Thyroid gland (tissue), 4 donors: ENCODE measurements at places on chromosomes 2 and 18. TPM values are rescaled to one million over a fixed set of nuclear protein-coding genes. Genes with fewer than 3 reads are reported as not detected.

- no peaks in the 10 kb centered on the region for H3K36me3 ChIP-seq
- H3K27me3 ChIP-seq, result no peaks in the 10 kb centered on the region
- no peaks in the 10 kb centered on the region for H3K4me1 ChIP-seq
- DNase-seq, result no peak
- H3K27ac ChIP-seq, result no peak overlapping the region
Observed at GRCh38 chr2:140717481-140717880, 1413.3 kb downstream of the LRP1B start.

GRCh38 chr2:121524685-121525425 is 5.8 kb upstream of the RNU4ATAC start:
- H3K27ac ChIP-seq, result no peak overlapping the region
- H3K36me3 ChIP-seq, result no peaks in the 10 kb centered on the region
- peaks cover 16% of the 10 kb centered on the region for H3K4me1 ChIP-seq
- no peak for DNase-seq
- no peaks in the 10 kb centered on the region for H3K27me3 ChIP-seq

DNA sequence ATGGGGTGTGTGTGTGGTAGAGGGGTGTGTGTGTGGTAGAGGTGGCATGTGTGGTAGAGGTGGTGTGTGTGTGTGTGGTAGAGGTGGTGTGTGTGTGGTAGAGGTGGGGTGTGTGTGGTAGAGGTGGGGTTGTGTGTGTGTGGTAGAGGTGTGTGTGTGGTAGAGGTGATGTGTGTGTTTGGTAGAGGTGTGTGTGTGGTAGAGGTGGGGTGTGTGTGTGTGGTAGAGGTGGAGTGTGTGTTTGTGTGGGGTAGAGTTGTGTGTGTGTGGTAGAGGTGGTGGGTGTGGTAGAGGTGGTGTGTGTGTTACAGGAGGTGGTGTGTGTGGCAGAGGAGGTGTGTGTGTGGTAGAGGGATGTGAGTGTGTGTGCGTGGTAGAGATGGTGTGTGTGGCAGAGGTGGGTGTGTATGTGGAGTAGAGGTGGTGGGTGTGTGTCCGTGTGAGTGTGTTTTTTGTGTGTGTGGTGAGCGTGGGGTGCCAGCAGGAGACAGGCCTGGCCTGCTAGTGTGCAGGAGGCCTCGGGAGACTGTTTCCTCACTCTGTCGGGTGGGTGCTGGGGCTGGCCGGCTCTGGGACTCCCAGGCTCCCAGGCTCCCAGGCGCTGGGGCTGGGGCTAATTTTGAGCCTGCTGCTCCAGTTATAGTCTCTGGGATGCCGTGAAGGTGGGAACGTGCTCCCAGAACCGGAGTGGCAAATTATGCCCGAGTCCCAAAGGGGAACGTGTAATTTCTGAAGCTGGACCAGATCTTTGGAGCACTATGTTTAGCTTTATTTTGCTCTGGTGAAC is 165.2 kb downstream of the DYSF start:
- no peak for DNase-seq
- no peaks in the 10 kb centered on the region for H3K36me3 ChIP-seq
- H3K4me3 ChIP-seq, result no peak overlapping the region
- H3K27me3 ChIP-seq, result no peaks in the 10 kb centered on the region
- H3K27ac ChIP-seq, result no peak overlapping the region

DNA sequence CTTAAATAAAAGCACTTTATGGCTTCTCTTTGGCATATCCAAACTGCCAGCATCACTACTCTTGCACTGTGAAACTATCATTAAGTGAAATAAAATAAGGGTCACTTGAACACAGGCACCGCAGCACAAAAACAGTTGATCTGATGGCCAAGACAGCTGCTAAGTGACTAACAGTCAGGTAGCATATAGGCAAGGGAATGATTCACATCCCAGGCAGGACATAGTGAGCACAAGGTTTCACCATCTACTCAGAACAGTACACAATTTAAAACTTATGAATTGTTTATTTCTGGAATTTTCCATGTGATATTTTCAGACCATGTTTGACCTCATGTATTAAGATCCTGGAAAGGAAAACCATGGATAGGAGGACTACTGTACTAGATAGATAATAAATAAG is 214.2 kb downstream of the MREG start:
- H3K4me3 ChIP-seq, result no peak overlapping the region
- H3K27ac ChIP-seq, result no peak overlapping the region
- no peaks in the 10 kb centered on the region for H3K36me3 ChIP-seq
- H3K27me3 ChIP-seq, result no peaks in the 10 kb centered on the region
- DNase-seq, result no peak

GRCh38 chr2:180891360-180891759 is 89.0 kb upstream of the UBE2E3 start:
- H3K27me3 ChIP-seq, result no peaks in the 10 kb centered on the region
- no peaks in the 10 kb centered on the region for H3K36me3 ChIP-seq
- no peak for DNase-seq

DNA sequence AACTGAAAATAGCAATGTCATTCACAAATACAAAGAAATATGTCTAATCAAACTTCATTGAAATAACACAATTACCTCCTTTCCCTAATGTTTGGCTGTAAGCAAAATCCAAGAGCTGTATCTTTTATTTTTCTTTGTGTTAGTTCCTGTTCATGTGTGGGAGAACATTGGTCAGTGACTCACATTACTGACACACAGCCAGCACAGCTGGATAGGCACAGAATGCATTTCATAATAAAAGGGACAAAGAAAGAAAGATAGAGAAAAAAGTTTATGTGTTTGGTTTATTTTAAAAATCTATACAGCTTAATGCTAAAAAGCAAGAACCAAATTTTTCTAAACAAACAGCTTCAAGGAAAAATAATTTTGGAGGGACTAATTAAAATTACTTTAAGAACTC is 185.6 kb upstream of the COL3A1 start:
- H3K36me3 ChIP-seq, result no peaks in the 10 kb centered on the region
- H3K27ac ChIP-seq, result peak overlapping the region; percentile 83
- H3K4me3 ChIP-seq, result no peak overlapping the region
- no peaks in the 10 kb centered on the region for H3K27me3 ChIP-seq

GRCh38 chr2:19988600-19988999 is 1.3 kb downstream of the WDR35 start:
- no peak overlapping the region for H3K4me3 ChIP-seq
- no peaks in the 10 kb centered on the region for H3K36me3 ChIP-seq
- no peaks in the 10 kb centered on the region for H3K27me3 ChIP-seq
- DNase-seq, result no peak
- H3K27ac ChIP-seq, result no peak overlapping the region

DNA sequence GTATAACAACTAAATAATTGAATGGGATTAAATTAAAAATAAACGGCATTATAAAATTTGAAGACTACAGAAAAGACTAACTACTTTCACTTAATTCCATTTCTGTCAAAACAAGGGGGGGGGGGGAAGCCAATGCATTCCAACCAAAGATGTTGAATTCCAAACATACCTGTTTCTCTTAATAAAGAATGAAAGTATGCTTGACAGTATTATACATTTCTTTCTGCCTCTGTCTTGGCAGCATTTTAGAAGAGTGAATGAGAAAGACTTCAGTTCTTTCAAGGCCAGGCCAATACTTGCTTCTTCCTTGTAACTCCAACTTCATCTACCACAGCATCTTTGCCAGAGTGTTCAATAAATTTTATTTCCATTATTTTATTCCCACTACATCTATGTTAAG is 65.9 kb downstream of the PDE11A start:
- H3K36me3 ChIP-seq, result no peaks in the 10 kb centered on the region
- DNase-seq, result no peak
- H3K4me1 ChIP-seq, result no peaks in the 10 kb centered on the region
- no peak overlapping the region for H3K27ac ChIP-seq
- H3K4me3 ChIP-seq, result no peak overlapping the region

DNA sequence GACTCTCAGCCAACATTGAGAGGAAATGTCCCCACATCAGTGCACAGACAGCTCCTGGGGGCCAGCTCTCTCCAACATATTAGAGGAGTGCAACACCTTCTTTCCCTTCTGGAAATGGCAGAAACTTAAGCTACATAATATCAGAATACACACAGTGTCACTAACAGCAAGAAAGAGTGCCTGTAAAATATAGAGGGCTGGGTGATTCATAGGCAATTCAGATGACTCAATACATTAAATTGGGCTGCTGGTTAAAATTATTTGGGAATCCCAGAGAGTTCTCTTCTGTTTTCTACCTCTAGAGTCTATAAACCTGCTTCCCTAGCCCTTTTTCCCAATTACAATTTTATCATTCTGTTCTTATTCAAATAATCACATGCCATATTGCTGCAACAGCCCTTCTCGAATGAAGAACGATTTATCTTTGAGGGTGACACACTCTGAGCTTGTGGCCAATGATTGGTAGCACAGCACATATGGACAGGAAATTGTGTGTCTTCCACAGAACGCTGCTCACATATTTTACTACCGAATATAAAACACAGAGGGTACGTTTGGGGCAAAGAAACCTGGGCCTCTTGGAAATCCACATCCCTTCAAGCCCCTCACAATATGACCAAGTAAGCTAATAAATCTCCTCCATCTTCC is 381.2 kb downstream of the MBD2 start:
- DNase-seq, result no peak
- H3K27me3 ChIP-seq, result no peaks in the 10 kb centered on the region
- no peak overlapping the region for H3K4me3 ChIP-seq
- H3K27ac ChIP-seq, result no peak overlapping the region
- H3K4me1 ChIP-seq, result no peaks in the 10 kb centered on the region
- H3K36me3 ChIP-seq, result no peaks in the 10 kb centered on the region

- no peak overlapping the region for H3K27ac ChIP-seq
- H3K4me1 ChIP-seq, result no peaks in the 10 kb centered on the region
- no peak for DNase-seq
- H3K4me3 ChIP-seq, result no peak overlapping the region
- H3K27me3 ChIP-seq, result no peaks in the 10 kb centered on the region
Observed at GRCh38 chr2:167653131-167653530, 594.3 kb downstream of the STK39 start.

The COL5A2 gene
- total RNA-seq, result 18.7 TPM
